ENCODE measurements at places on chromosomes 13 and 19.

GRCh38 chr19:28066161-28066560 is 1146.8 kb downstream of the UQCRFS1 start:
- DNase-seq: no peak

DNA sequence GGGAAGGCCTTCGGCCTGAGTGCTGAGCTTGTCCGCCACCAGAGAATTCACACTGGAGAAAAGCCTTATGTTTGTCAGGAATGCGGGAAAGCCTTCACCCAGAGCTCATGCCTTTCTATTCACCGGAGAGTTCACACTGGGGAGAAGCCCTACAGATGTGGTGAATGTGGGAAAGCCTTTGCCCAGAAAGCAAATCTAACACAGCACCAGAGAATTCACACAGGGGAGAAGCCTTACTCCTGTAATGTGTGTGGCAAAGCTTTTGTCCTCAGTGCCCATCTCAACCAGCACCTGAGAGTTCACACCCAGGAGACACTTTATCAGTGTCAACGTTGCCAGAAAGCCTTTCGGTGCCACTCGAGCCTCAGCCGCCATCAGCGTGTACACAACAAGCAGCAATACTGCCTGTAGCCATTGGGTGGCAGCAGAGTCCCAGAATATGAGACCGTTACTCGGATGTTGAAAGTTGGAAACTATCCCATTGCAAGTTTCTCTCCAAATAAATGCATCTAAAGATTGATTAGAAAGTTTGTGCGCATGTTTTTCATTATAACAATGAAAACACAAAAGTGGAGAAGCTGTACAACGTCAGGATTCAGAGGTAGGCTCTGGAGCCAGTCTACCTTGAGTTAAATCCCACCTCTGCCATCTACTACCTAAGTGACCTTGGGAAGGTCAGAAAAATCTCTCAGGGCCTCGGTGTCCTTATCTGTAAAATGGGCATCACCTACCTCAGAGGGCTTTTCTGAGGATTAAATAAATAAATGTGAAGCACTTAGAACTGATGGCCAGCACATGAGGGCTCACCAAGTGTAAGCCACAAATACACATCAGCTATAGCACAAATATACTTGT is 21.1 kb downstream of the ZNF473 start:
- DNase-seq: no peak

GRCh38 chr13:113437408-113438010 is 15.8 kb downstream of the ADPRHL1 start:
- DNase-seq: no peak

DNA sequence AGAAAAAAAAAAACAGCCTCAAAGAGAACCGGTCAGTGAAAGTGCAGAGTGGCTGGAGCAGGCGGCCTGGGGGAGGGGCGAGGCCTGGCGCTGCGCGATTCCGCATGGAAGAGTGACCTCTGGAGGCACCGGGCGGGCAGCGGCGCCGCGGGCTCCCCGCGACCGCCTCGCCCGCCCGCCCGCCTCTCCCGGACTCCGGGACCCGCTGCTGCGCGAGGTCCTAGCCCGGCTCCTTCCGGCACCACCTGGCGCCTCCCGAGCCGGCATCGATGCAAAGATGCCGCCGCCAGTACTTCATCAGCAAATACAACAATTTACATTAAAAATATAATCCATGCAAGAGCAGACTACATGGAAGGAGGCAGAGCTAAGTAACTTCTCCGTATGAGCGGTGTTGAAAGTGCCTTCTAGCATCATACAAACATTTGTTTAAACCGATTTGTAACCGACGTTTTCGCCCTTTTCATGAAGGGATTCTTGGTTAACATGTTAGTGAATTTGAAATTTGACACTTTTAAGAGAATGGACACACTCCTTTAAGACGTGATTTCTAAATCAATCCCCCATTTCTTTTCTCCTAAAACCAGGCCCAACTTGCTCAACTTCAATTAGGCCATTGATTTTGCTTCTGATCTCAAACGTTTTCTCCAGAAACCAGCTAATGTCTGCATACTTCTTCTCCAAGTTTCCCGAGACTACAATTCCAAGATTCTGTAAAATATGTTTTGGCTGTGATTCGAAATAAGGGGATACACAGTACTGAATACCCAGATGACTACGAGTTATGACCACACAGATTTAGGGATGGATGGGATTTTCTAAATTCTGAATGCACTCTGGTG is 2.1 kb downstream of the EFNB2 start:
- no peak for DNase-seq

DNA sequence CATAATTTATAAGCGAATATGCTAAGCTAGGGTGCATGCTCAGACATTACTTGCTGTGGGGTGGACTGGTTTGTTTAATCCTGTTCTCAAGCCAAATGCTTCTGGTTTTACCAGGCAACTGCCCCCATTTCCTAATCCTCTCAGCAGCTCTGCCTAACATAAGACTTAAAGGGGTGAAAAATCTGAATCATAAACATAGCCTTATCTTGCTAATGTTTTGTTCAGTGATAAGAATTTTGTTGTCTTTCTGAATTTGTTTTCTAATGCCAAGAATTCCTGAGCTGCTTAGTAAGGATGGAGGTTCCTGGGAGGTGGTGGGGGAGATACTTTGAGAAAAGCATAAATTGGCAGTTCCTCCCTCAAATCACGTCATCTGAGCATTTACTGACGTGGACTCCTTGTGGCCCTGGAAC is 42.7 kb downstream of the ING1 start:
- no peak for DNase-seq

DNA sequence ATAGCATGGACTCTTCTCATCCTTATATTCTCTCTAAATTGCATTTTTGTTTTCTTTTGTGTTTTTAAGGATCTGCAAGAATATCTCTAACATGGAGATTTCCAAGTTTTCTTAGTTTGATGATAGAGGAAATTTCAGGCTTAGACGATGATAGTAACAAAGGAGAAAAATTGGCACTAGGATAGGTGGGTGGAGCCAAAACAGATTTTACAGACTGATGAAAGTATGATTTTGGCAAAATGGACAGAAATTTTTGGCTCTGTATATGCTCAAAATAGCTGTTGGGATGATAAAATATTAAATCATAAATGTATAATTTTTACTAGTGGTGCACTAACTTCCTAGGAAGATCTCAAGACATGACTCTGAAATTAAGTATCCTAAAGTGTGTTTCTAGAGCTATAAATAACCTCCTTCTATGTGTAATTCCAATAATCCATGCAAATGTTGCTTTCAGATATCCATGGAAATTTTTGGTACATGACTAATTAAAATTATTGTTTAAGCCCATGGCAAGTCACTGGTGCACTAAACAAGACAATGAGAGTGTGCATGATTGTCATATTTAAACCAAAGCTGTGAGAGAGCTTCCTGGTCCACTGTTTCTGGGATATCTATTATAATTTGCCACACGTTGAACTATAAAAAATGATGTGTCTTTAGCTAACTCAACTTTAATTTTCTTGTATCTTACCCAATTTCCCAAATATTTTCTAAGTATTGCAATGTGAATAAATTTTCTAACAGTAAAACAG is 55.8 kb upstream of the NBEA start:
- no peak for DNase-seq

GRCh38 chr19:38564981-38565690 is 52.6 kb downstream of the MAP4K1 start:
- DNase-seq: no peak

- peak; percentile 68 for DNase-seq
Measured at GRCh38 chr19:35903550-35904179, 1.3 kb downstream of the HCST start.

DNA sequence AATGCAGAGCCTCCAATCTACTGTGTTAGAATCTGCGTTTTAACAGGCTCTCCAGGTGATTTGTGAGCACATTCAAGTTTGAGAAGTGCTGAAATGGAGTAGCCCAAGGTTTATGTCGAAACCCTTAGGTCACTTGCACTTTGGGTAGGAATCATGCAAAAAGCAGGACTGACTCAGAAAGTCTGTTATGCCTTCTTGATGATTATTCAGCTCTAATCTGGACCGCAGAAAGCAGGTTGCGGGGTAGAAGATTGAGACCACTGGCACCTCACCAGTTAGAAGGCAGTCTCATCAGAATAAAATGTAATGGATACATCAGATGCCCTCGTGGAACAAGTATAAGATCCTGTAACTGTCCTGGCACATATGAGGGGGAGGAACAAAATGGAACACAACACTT is 326.3 kb downstream of the DCLK1 start:
- no peak for DNase-seq

DNA sequence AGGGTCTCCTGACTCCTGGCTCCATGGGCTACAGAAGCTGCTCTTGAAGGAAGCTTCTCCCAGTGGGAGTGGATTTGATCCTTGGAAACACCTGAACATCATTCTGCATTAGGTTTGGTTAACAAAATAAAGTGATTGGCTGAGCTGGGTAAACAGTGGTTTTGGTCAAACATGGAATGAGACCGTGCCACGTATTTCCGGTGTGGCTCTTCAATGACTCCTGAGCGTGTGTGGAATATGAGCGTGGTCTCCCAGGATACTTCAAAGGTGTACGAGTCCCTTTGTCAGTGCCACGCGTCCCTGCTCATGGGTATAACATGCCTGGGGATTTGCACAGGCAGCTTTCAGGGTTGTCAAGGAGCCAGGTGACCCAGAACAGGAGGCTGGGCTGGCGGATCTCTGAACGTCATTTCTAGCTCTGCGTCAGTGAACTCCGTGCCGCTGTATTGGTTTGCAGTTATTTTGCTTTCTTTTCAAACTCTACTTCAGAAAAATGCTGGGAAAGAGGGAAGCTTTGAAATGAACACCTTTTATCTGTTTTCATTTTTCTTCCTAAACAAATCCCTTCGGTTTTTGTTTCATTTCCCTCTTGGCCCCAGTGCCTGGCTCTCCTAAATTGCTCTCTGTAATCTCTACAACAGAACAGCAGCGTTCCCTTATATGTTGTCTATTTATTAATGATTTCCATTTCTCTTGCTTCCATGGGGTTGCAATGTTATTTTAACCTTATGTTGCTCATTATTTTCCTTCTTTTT is 26.3 kb upstream of the GJB6 start:
- no peak for DNase-seq

DNA sequence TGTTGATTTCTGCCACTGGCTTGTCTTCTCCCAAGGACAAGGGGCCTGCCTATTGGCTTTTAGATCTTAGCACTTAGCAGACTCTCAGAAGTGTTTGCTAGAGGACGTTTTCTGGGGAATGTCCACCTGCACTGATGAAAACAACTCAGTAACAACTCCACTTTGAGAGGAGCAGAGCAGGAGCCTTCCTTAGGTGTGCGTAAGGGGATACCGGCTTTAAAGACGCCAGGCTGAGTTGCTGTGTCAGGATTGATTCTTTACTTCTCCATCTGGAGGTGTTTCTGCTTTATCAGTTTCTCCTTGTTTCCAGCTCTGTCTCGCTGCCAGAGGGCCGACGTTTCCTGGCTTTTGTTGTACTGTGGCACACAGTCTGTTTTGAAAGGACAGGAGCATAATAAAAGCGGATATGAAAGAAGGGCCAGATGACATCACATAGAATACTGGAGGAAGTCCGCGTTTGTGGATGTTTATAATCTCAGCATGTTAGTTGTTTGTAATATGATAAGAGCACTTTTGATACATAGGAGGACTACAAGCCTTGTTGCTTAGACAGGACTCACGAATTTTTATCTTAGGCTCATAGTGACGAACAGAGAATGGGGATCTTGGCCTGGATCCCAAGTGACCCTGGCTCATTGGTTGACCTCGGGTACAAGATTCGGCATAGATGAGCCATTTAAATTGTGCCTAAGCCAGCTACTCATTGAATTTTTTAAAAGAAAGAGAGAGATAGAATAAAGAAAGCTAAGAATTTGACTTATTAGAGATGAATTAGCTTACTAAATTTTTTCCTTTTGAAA is 34.6 kb downstream of the COL4A2 start:
- DNase-seq: no peak

DNA sequence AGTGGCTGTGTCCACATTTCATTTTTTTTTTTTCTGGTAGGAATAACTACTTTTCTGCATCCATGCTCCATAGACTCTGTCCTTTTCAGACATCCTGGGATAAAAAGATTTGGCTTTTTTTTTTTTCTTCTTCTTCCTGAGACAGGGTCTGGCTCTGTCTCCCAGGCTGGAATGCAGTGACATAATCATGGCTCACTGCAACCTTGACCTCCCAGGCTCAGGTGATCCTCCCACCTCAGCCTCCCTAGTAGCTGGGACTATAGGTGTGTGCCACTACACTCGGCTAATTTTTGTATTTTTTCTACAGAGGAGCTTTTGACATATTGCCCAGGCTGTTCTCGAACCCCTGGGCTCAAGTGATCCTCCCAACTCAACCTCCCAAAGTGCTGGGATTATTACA is 4.1 kb upstream of the ICAM3 start:
- no peak for DNase-seq

- DNase-seq: no peak
Measured at GRCh38 chr19:31448221-31448657, 99.0 kb upstream of the TSHZ3 start.

DNA sequence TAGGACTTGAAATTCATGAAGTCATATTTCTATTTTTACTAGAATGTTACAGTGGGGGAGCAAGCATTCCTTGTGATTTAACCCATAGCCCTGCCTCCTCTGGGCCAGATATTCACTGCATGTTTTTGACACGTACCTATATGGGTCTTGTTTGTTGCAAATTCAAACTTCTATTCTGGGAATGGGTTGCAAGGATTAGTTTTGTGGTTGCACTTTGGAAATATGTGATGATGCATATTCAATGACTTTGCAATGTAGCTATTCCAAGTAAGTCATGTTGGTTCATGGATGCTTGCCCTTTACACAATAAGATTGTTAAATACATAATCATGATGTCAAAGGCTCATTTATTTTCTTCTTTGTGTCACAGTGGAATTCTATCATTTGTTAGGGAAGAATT is 440.8 kb downstream of the TDRD3 start:
- no peak for DNase-seq

GRCh38 chr13:66489586-66489985 is 740.5 kb downstream of the PCDH9 start:
- DNase-seq: no peak

- no peak for DNase-seq
Measured at GRCh38 chr13:30191491-30192100, 115.8 kb downstream of the KATNAL1 start.

- DNase-seq: no peak
Measured at GRCh38 chr19:4025317-4025716, 17.8 kb downstream of the PIAS4 start.

GRCh38 chr13:91347996-91348905 is 764 bp downstream of the MIR17HG start:
- peak; percentile 45 for DNase-seq

- DNase-seq: no peak
Measured at GRCh38 chr13:28485551-28485950, 9.4 kb downstream of the FLT1 start.

- DNase-seq: no peak
Measured at GRCh38 chr19:58117841-58118575, 20.0 kb upstream of the ZSCAN18 start.

DNA sequence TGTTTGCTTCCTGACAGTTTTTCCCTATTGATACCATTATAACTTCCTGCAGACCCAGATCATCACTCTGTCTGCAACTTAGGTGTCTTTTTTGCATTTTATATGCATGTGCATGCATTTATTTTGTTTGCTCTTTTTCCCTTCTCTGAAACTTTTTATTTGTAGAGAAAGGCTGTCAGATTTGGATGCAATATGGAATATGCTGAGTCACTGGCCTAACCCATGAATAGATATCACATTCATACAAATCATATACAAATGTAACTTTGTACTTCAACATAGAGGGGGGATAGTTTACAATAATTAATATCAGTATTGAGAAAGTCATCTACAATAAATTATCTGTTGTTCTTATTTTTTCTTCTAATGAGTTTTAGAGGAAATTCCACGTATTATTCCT is 1465.0 kb downstream of the EFNB2 start:
- no peak for DNase-seq

GRCh38 chr19:53878776-53879139 is 3.2 kb upstream of the PRKCG start:
- no peak for DNase-seq

GRCh38 chr13:74093691-74094090 is 40.5 kb downstream of the KLF12 start:
- DNase-seq: no peak

Measured in GM12891 (cell line).